ENCODE measurements at places on chromosomes 16 and 17. TPM values are rescaled to one million over a fixed set of nuclear protein-coding genes. Genes with fewer than 3 reads are reported as not detected.

GRCh38 chr17:65449495-65449894 is 112.0 kb downstream of the AXIN2 start:
- no peak for DNase-seq

Gene KRT33B
- total RNA-seq = not detected

DNA sequence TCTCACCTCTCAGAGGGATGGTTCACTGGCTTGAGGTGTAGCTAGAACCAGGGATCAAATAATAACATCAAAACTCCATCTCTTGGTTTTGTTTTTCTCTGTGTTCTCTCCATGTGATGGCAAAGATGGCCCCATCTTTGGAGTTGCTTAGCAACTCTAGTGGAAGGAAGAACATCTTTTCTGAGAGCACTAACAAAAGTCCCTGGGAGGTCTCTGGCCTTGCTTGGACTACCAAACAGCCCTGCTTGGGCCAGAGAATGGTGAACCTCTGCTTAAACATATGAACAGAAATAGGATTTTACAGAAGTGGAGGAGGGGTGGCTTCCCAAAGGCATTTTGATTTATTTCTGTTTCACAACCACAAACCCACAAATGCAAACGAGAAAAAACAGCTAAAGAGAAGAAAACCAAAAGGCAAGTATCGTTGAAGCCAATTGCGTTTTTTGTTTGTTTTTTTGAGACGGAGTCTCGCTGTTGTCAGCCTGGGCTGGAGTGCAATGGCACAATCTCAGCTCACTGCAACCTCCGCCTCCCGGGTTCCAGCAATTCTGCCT is 13.2 kb downstream of the GABARAPL2 start:
- no peak for DNase-seq

Gene SOCS7
- total RNA-seq = 14.4 TPM
